Activated CD4-positive, alpha-beta T cell treated with anti-CD3 and anti-CD28 coated beads for 36 hours (primary cell): ENCODE measurements at places on chromosomes 13 and 19. TPM values are rescaled to one million over a fixed set of nuclear protein-coding genes. Genes with fewer than 3 reads are reported as not detected.
A peak's percentile ranks its signal among the peaks of the same experiment; 100 is the strongest.

GRCh38 chr19:2015608-2015950, at the start of gene BTBD2:
BTBD2 (minus strand) TSS chr19:2015714; CDS start chr19:2015703, 11 bp downstream.
- H3K4me1 ChIP-seq, result peaks cover 21% of the 10 kb centered on the region
- no peaks in the 10 kb centered on the region for H3K27me3 ChIP-seq
- peak; percentile 80 for DNase-seq
- H3K4me3 ChIP-seq, result peak within 1 kb of the TSS; percentile 69
- peak within 1 kb of the TSS; percentile 58 for H3K27ac ChIP-seq

DNA sequence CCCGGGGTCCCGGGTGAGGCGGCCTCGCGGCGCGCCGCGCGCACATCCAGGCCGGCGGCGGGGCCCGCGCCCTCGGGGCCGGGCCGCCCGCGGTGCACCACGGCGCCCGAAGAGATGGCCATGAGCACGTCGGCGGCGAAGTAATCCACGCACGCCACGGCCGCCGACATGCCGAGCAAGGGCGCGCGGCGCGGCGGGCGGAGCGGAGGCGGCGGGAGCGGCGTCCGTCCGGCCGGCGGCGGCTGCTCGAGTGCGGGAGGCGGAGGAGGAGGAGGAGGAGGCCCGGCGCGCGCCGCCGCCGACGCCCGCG, at the start of gene KLF16:
TSS of gene KLF16 (minus strand) at position 252 of the 310 bp plus-strand sequence. CDS start at position 170, 82 bp downstream.
- peak within 1 kb of the TSS; percentile 92 for H3K27ac ChIP-seq
- H3K27me3 ChIP-seq, result no peaks in the 10 kb centered on the region
- H3K4me1 ChIP-seq, result peaks cover 40% of the 10 kb centered on the region
- peaks cover 4% of the 10 kb centered on the region for H3K36me3 ChIP-seq
- H3K4me3 ChIP-seq, result peak within 1 kb of the TSS; percentile 92

- H3K36me3 ChIP-seq, result no peaks in the 10 kb centered on the region
- no peak overlapping the region for H3K27ac ChIP-seq
- no peak overlapping the region for H3K4me3 ChIP-seq
- H3K27me3 ChIP-seq, result peaks cover 5% of the 10 kb centered on the region
- no peak for DNase-seq
- H3K4me1 ChIP-seq, result peaks cover 8% of the 10 kb centered on the region
These were observed 41.5 kb upstream of the MEDAG start for GRCh38 chr13:30864433-30865122.

- no peak overlapping the region for H3K4me3 ChIP-seq
- H3K4me1 ChIP-seq, result peaks cover 35% of the 10 kb centered on the region
- DNase-seq, result peak; percentile 33
- peak overlapping the region; percentile 37 for H3K27ac ChIP-seq
- H3K36me3 ChIP-seq, result no peaks in the 10 kb centered on the region
These were observed 10.2 kb upstream of the CBLC start for GRCh38 chr19:44767295-44768180.

DNA sequence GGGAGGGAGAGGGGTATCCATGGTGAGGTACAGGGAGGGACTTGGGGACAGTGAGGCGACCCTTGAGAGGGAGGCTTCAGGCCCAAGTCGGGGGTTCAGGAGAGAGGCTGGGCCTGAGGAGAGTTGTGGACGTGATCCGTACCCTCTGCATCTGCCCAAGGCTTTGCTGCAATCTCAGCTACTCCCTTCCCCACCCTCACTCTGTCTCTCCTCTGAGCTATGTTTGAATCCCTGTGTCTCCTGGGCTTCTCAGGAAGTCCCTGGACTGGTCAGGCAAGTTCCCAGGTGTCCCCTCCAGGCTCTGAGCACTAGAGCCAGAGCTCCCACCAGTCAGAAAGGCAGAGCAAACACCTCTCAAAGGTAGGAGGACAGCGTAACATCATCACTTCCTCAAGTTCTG, 1.8 kb downstream of the LIN37 start:
- no peaks in the 10 kb centered on the region for H3K27me3 ChIP-seq
- H3K27ac ChIP-seq, result no peak overlapping the region
- peaks cover 9% of the 10 kb centered on the region for H3K36me3 ChIP-seq
- DNase-seq, result no peak
- H3K4me1 ChIP-seq, result peaks cover 30% of the 10 kb centered on the region
- H3K4me3 ChIP-seq, result peak overlapping the region; percentile 18

DNA sequence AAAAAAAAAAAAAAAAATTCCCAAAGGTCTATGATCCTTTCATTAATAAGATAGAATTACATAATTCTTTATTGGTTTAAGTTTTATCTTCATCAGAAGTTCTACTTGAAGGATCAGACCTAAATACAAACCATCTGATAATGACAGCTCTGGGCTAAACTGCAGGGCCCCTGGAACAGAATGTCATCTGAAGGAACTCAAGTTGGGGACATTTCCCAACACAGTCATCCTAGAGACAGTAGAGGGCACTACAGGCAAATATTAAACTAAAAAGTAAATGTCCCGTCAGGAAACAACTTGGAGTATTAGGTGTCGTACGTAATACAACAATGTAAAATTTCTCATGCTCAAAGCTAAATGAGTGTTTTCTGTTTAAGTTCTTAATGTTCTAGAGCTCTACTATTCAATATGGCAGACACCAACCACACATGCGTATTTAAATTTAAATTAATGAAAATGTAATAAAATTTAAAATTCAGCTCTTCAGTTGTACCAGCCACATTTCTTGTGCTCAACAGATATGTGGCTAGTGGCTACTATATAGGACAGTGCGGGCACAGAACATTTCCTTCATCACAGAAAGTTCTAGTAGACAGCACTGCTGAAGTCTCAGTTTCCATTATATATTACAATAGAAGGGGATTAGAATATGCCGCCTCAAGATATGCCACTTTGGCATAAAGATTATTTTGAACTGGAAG, 21.8 kb upstream of the NAXD start:
- no peaks in the 10 kb centered on the region for H3K4me1 ChIP-seq
- H3K4me3 ChIP-seq, result no peak overlapping the region
- H3K27ac ChIP-seq, result no peak overlapping the region
- H3K36me3 ChIP-seq, result no peaks in the 10 kb centered on the region
- DNase-seq, result peak; percentile 23

GRCh38 chr19:51994048-51994644, 7.5 kb upstream of the ZNF350 start:
- H3K27ac ChIP-seq, result no peak overlapping the region
- H3K4me3 ChIP-seq, result no peak overlapping the region
- H3K36me3 ChIP-seq, result peaks cover 76% of the 10 kb centered on the region
- H3K27me3 ChIP-seq, result no peaks in the 10 kb centered on the region
- no peaks in the 10 kb centered on the region for H3K4me1 ChIP-seq

DNA sequence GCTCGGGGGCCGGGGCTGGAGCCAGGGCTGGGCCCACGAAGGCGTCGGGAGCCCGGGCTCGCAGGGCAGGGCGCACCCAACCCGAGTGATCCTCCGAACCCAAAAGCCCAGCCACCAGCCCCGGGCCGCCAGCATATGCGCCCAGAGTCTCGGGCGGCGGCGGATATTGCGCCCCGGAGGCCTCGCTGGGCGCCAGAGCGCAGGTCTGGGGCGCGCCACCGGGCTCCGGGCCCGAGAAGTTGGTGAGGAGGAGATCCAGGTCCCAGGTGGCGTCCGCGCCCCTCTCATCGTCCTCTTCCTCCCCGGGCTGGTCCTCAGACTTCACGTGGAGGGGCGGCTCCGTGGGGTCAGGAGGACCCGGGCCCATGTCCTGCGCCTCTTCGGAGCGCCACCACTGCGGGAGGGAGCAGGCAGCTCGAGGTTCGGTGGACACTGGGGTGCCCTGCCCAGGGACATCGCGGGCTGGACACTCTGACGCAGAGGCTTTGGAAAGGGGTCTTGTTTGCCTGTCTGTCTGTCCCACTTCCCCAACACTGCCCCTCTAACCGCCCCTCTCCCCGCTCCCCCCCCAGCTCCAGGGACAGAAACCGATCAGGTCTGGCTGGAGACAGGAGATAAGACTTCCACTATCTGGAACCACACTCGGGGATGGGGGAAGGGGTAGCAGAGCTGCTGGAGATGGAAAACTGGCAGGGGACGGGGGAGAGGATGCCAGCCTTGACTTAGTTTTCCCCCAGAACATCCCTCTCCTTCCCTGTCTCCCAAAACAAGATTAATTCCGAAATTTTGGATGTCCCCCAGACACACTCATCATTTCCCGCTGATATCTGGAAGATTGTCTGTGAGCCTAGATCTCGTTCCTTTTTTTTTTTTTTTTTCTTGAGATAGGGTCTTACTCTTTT, 1.0 kb downstream of the KLF1 start:
- peaks cover 24% of the 10 kb centered on the region for H3K4me1 ChIP-seq
- peaks cover 2% of the 10 kb centered on the region for H3K36me3 ChIP-seq
- no peaks in the 10 kb centered on the region for H3K27me3 ChIP-seq
- H3K27ac ChIP-seq, result no peak overlapping the region
- H3K4me3 ChIP-seq, result peak overlapping the region; percentile 37
- no peak for DNase-seq

Gene SPACA4
- total RNA-seq, result not detected

Gene SLC10A2
- not detected for total RNA-seq

Gene CEACAM16
- not detected for total RNA-seq

Gene SULT2B1
- total RNA-seq, result not detected

Gene ZNF155
- 4.5 TPM for total RNA-seq

Gene PEX11G
- total RNA-seq, result 0.51 TPM

Gene WDR87
- not detected for total RNA-seq

Gene PPP1R37
- total RNA-seq, result 14.1 TPM
